ENCODE measurements at places on chromosomes 5 and 9.

DNA sequence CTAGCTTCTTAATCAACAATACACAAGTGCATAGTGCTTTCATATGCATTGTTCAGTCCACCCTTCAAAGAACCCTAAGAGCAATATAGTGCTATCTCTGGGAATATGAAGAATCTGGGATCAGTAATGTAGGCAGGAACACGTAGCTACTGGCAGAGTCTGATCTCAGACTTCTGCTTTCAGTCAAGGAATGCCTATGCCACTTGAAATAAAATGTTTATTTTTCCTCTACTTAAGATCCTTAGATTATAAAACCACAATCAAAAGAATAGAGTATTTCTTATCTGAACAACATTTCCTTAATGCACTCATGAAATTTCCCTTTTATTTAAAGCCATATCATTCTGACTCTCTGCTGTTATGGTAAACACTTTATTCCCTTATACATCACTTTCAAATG lies 1407.8 kb upstream of the C9orf72 start:
- DNase-seq: no peak

- peak; percentile 68 for DNase-seq
Measured at GRCh38 chr9:127742435-127743088, 7.5 kb upstream of the TOR2A start.

- DNase-seq: no peak
Measured at GRCh38 chr5:135196483-135196882, 162.5 kb upstream of the PITX1 start.

- DNase-seq: no peak
Measured at GRCh38 chr5:169695025-169695625, 58.0 kb downstream of the DOCK2 start.

GRCh38 chr5:146852089-146852488 lies 26.5 kb downstream of the PPP2R2B start:
- no peak for DNase-seq

DNA sequence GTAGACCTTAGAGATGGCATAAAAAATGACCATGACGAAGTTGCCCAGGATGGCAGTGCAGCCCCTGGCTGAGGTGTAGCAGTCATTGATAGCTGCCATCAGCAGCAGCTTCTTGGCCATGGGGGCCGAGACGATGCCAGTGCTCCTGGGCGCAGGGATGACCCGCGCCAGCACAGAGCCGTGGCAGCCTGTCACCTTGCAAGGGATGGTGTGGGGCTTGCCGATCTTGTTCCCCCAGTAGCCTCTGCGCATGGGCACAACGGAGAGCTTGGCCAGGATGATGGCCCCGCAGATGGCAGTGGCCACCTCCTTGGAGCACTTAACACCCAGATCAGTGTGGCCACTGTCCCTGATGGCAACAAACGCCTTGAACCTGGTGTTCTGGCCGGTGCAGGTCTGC lies 2.1 kb upstream of the PGGT1B start:
- DNase-seq: no peak

- no peak for DNase-seq
Measured at GRCh38 chr9:74503666-74504065, 6.5 kb downstream of the RORB start.

GRCh38 chr5:127184851-127185250 lies 105.7 kb upstream of the MEGF10 start:
- DNase-seq: no peak

GRCh38 chr9:21933865-21934264 lies 60.3 kb downstream of the CDKN2A start:
- DNase-seq: peak; percentile 3

DNA sequence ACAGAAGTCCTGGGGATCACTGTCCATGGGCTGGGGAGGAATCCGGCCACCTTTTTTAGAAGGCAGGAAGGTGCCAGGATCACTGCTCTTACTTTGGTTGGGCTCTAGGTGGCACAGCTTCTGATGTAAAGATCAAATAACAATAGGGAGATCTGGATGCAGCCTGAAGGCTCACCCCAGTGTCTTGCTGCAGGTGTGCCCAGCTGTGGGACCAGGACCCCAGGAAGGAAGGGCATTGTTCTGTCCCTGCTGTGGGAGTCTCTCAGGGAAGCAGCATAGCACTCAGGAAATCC lies 69.6 kb downstream of the DAB2IP start:
- DNase-seq: no peak

DNA sequence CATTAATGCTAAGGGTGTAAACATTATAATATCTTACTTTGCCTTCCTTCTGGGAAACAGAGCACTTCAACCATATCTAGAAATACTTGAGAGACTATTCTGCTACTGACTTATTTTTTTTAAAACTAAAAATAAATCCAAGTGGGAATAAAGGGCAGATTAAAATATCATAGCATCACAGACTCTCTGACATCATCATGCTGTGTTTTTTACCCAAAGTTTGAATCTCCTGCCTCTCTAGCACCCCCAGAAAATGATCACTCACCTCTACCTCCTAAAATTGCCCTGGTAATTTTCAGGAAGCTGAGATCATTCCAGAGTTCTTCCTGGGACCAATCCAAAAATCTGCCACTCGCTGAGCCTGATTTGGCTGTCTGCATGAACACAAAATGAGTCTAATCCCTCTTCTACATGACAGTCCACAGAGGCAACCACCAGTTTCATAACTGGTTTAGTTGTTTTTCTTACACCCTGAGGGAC lies 813.8 kb upstream of the DMAC1 start:
- no peak for DNase-seq

DNA sequence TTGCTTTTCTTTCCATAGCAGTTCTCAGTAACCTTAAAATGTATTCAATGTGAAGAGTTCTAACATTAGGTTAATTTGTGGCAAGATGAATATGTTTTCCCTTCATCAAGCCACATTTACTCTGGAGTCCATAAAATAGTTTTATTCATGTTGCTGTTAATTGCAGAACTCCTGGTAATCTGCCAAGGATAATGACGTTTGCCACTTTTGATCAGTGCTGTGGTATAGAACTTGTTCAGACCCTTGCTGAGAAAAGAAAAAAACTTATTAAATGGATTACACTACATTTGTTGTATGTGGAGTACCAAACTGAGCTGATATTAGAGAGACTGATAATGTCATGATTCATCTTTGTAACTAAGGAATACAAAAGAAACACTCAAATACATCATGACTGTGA lies 212.4 kb upstream of the DMAC1 start:
- no peak for DNase-seq

- DNase-seq: no peak
Measured at GRCh38 chr9:126114850-126115460, 211.7 kb upstream of the MVB12B start.

- DNase-seq: no peak
Measured at GRCh38 chr5:32303755-32304120, 9.0 kb downstream of the MTMR12 start.

- DNase-seq: no peak
Measured at GRCh38 chr5:118279540-118280294, 708.6 kb downstream of the DTWD2 start.

- no peak for DNase-seq
Measured at GRCh38 chr5:167710444-167711073, 580.9 kb upstream of the WWC1 start.

GRCh38 chr5:157485811-157486210 lies 25.8 kb downstream of the NIPAL4 start:
- DNase-seq: no peak

GRCh38 chr9:89445801-89446251 lies 52.1 kb downstream of the SEMA4D start:
- DNase-seq: no peak

GRCh38 chr5:99102073-99102697 lies 173.4 kb upstream of the CHD1 start:
- no peak for DNase-seq

DNA sequence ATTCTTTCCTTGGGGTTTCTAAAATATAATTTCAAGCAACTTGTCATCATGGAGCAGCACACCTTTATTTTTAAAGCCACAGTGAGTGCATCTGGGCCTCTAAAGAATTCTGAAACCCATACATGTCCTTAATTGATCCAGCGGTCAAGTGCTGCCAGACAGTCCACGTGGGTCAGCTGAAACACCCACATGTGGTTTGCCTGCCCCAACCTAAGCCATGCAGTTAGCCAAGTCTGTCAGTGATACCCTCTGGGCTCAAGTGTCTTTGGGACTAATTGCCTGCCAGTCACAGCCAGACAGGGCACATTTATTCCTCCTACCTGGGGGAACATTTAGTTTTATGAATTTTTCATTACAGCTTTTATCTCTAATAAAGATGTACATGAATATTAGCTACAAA lies 291.4 kb upstream of the SLC30A5 start:
- DNase-seq: no peak

- DNase-seq: no peak
Measured at GRCh38 chr9:129557192-129558036, 63.5 kb downstream of the C9orf50 start.

DNA sequence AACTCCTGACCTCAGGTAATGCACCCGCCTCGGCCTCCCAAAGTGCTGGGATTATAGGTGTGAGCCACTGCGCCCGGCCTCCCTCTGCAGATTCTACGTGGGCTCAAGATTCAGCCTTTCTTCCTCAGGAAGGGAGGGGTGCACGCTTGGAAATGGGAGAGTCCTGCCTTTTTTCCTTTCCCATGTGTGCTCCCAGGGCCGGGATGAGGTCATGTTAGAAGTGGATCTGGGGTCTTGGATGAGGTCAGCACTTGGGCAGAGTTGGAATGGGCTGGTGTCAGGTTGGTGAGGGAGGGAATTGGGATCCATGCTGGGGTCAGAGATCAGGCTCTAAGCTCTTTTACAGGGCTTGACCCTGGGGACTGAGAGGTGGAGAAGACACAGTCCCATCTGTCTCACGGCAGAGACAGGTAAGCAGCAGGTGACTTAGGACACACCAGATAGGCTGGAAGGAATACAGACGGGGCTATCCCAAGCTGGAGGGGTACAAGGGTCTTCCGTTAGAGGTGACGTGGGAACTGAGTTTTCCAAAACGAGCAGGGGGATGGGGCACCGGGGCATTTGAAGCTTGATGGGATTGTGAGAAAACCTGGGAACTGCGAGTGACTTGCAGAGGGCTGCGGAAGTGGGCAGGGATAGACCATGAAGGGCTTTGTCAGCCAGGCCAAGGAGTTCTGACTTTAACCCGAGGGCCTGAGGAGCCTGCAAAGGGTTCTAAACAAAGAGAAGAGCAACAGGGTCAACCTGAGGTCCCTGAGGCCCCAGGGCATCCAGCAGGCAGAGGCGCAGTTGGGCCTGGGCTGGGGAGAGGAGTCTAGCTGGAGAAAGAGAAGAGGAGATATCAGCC lies 1.8 kb upstream of the AQP7 start:
- DNase-seq: no peak

- no peak for DNase-seq
Measured at GRCh38 chr5:178440181-178440580, 150.0 kb downstream of the COL23A1 start.

- no peak for DNase-seq
Measured at GRCh38 chr9:136921718-136922117, 22.8 kb downstream of the FBXW5 start.

DNA sequence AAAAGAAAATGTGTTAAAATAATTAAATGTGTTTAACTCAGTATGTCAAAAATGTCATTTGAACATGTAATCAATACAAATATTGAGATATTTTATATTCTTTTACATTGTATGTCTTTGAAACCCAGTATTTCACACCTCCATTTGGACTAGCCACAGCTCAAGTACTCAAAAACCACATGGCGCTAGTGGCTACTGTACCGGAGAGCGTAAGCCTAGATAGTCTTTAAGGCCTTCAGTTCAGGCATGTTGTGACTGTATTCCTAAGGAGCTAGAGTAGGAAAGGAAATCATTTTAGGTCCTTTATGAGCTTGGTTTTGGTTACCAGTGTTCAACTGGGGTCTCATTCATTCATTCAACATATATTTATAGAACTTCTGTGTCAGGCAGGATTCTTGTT lies 12.8 kb downstream of the FBXW2 start:
- no peak for DNase-seq

DNA sequence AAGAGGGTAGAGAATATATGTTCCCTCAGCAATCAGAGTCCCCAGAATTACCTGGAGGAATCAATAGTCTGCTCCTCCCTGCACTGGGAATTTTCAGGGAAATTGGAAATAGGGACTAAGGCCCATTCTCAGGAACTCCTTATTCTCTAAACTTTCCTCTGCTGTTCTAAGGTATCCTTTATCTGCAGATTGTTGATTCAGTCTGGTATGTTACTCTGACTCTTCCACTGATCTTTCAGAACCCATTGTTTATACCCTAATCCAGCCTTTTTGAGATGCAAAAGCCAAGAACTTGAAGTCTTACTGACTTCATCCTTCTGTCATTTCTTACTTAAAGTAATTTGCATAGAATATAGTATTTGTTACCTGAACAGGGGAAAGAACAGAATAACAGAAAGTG lies 143.5 kb upstream of the PPP1R2B start:
- no peak for DNase-seq

GRCh38 chr5:176776916-176777315 lies 33.4 kb upstream of the UNC5A start:
- no peak for DNase-seq

GRCh38 chr9:113343732-113344231 lies 3.7 kb upstream of the WDR31 start:
- peak; percentile 52 for DNase-seq

DNA sequence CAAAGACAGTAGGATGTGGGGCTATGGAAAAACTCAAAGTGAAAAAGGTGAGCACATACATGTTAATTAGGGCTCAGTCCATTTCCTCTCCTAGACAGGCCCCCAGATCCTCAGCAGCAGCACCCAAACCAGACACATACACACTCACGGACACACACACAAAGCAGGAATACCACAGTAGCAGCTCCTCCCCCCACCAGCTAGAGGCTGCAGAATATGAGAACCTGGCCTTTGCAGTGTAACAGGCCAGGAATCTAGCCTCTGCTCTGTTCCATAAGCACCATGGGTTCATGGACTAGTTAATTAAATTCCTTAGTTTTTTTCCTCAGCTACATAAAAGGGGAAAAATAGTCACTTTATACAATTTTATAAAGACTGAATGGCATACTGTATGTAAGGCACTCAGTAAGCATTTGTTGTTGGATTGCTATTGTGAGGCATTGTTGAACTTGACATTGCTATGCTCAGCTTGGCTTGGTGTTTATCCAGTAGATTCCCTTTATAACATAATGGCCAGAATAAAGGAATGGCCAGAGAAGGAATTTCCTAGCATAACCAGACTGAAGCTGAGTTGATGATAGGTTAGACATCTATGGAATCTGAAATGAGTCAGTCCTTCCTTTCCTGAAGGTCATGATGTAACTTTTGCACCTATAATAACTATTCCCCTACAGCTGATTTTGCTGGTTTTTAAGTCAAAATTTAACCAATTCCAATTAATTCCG lies 186.8 kb downstream of the SEMA5A start:
- DNase-seq: no peak

Data from GM04504 (cell line).